ENCODE measurements at places on chromosomes 7 and 10.

DNA sequence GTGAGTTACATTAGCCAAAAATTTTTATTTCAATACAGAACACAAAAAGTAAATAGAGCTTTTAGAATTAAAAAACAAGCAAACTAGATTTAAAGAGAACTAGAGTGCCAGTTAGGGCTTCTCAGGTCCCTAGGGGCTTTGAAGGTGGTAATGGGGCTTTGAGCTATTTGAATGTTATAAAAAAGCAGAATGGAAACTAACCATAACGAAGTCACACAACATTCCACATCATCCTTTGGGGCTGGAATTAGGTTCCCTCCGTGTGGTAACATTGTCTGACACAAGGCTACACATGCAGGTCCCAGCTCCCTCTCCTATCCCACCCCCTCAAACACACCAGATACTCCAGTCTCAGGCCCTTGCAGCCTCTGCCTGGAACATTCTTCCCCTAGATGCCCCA lies 15.3 kb downstream of the JAZF1 start:
- DNase-seq, result no peak

DNA sequence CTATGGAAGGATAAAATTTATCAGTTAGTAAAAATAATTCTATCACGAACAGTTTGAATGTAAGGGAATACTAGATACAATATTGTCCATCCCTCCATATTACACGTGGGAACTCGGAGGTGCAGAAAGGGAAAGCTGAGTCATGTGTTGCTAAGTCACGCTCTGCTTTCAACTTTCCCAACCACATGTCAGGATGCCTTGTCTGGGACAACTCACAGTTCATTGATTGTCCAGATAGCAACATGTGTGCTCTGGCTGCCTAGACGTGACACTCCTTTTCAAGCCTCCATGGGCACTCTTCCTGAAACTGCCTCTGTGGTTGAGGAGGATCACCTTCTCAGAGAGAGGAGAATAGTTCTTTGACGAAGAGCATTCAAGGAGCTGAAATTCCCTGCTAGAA lies 808.1 kb downstream of the GRID1 start:
- DNase-seq, result no peak

GRCh38 chr10:78907551-78908211 lies 161.1 kb upstream of the ZMIZ1 start:
- DNase-seq, result no peak

DNA sequence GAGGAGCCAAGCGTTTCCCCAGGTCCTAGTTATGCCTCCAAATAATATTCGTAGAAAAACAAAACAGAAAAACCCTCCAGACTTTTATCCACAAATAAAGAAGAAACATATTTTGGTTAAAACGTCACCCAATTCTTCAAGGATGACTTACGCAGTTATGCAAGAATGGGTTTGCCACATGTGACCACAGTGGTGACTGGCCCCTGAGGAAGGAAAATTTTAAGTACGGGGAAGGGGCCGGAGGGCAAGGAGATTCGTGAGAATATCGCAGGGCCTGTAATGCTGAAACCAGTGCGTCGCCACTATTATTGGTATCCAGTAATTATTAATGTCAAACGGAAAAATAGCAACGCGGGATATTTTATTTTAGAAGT lies 537 bp upstream of the MRPS24 start:
- no peak for DNase-seq

GRCh38 chr10:60139290-60139689 lies 232.9 kb upstream of the CCDC6 start:
- DNase-seq, result no peak

DNA sequence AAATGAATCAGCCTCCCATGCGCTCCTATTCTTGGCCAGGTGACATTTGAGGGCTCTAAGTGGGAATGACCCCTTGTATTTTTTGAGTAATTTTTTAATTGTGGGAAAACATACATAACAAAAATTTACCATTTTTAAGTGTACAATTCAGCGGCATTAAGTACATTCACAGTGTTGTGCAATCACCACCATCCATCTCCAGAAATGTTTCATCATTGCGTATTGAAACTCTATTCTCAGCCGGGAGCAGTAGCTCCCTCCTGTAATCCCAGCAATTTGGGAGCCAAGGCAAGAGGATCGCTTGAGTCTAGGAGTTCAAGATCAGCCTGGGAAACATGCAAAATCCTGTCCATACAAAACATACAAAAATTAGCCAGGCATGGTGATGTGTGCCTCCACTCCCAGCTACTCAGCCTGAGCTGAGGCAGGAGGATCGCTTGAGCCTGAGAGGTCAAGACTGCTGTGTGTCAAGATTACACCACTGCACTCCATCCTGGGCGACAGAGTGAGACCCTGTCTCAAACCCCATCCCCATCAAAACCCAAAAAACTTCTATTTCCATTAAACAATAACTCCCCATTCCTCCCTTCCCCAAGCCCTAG lies 2.5 kb downstream of the ANTXRL start:
- no peak for DNase-seq

DNA sequence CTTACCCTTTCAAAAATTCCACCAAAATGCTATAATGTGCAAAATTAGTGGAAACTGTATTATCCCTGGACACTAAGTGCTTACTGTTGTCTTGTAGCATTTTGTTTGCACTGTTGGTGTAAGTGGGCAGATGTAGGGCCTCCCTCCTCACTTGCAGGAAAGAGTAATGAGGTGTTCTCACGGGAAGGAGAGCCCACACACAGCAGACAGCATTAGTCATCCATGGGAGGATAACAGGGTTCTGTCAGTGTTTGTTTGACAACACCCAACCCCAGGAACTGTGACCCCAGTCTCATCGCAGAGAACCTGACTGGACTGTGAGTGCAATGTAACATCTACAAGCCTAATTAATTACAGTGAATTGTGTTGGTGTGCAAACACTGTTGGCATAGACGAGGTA lies 58.7 kb upstream of the VSTM2A start:
- DNase-seq, result no peak

GRCh38 chr10:111127081-111127848 lies 50.4 kb downstream of the ADRA2A start:
- no peak for DNase-seq

DNA sequence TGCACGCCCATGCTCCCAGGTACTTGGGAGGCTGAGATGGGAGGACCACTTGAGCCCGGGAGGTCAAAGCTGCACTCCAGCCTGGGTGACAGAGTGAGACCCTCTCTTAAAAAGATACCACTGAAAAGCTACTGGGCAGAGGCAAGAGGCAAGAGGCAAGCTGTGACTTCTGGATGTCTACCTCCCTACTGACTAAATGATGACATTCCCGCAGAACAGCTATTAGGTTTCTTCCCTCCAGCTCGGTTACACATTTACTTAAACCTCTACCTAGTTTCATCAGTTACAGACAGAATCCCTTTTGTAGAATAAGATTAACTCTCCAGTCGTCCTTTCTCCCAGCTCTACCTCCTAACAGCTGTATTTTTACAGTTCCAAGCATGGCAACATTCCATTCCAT lies 21.2 kb downstream of the RHEB start:
- no peak for DNase-seq

DNA sequence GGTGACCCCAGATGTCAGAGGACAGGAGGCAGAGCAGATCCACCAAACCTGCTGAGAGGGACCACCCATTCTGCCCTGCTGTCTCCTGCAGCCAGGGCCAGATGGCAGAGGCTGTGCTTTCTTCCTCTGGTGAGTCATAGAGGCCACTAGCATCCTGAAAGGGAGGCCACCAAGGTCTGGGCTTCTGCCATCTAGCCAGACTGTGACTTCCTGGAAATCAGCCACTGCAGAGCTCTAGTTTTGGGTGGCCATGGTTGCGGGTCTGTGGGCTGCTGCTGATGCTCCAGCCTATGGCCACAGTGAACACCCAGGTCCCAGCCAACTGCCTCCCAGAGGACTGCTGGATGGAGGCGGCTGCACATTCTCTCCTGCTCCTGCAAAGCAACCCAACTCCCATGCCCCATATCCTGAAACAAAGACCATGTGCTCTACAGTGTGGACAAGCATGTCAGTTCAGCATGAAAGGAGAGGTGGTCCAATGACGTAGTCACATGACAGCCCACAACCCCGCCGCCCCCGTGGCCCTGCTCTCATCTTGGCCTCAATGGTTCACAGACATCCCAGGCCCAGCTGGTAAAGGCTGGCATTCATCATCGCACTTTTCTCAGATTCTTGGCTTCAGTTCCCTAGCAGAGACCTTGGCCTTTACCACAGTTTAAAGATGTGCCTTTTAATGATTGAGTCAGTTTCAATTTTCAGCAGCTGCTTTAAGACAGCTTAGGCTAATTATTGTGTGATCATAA lies 73.9 kb upstream of the CXCL12 start:
- no peak for DNase-seq

DNA sequence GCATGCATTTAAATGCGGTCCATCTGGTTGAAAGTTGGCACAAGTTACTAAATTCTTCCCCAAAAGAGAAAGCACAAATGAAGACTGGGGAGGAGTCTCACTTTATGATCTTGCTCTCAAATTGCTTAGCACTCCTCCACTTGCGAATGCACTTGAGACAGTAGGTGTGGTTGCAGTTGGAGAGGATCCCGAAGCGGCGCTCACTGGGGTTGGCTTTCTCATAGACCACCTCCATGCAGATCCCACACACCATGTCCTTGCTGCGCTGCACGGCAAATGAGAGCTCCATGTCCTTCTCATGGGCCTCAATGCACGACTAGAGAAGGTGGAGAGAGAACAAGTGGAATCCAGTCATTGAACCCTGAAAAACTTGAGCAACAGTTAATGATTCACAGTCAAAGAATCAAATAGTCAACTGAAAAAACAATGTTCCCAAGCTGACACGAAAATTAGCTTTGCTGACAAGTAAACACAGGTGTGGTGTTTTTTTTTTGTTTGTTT lies 22.7 kb downstream of the MKRN1 start:
- no peak for DNase-seq

GRCh38 chr10:8069108-8069507 lies 14.6 kb downstream of the GATA3 start:
- no peak for DNase-seq

DNA sequence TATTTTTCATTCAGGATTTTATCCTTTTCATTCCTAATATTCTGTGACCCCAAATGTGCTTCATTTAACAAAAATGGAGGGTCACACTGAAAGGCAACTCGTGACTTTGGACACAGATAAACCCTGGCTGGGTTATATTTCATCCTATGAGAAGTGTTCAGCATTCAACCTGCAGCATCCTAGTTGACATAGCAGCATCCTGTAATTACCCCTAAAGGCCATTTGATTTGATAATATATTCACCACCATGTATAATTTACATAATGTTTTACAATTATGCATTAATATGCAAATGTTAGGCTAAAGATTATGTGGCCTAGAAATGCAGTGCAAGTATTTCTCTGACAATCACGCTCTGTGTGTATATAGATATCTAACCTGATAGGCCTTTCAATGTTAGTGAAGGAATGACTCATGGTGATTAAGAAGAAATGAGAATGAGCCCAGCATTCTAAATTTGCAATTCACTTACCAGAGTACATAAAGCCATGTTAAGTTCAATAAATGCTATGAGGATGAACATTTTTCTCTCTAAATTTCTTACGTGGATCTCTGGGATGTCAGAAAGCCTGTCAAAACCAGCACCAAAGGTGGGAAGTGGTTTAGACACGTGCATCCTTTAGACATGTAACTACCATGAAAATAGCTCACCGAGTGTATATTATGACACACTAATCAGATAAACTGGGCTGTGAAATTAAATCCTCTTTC lies 337.7 kb upstream of the AOAH start:
- DNase-seq, result no peak

DNA sequence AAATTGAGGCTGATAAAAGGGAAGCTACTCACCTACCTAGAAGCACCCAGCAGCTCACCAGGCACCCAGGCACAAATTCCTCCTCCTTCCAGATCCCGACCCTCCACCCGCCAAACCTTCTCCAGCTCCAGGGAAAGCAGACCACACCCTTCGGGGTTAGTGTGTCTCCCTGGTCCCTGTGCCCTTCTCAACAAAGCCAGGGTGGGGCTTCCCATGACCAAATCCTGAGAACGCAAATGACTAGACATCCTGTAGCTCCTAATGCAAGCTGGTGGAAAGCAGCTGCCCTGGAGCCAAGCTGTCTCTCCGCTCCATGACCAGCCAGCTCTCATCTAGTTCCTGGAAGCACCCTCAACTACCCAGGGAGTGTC lies 4.4 kb downstream of the TBX20 start:
- no peak for DNase-seq
